Stimulated activated CD4-positive, alpha-beta T cell treated with anti-CD3 and anti-CD28 coated beads, Interleukin-4, amount 100 ng/mL, for 24 hours (primary cell): ENCODE measurements at places on chromosomes 4 and X.

- no peak for DNase-seq
These were observed 59.5 kb downstream of the RHOH start for GRCh38 chr4:40256329-40256728.

DNA sequence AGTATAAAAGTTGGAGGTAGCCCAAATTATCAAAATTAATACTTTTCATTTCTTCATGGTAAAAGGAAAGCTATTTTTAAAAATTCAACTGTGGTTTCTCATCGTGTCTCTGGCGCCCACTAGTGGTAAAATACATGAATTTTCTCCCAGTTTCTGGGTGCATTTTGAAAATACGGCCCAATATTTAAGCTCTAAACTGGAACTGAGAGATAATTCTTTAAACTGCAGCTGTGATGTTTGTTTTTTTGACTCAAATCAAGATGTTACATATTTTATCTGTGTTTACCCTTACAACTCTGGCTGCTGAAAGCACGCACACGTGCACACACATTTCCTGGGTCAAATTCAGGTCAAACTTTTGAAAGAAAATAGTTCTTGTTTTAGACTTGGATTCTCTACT, 123.9 kb upstream of the ACSL4 start:
- DNase-seq, result peak; percentile 4

DNA sequence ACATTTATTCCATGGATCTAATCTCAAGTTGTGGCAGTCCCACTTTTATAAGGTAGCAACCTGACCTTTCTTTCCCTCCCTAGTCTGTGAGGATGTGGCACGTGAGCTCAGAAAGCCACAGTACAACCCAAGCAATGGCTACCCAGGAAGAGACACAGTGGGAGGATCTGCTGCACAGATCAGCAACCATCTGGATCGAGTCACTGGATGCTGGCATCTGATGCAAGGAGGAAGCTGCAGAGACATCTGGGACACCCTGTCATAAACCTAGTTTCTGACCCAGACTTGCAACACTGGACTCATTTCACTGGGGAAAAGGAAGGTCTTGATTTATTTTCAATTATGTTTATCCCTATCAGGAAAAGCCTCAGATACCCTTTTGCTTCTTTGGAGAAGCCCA, 327.1 kb downstream of the PAPSS1 start:
- no peak for DNase-seq

GRCh38 chr4:72531768-72532290, 37.2 kb downstream of the ADAMTS3 start:
- DNase-seq, result no peak

- DNase-seq, result no peak
These were observed 238.4 kb upstream of the PSAPL1 start for GRCh38 chr4:7673121-7673520.

- no peak for DNase-seq
These were observed 42.5 kb upstream of the MXD4 start for GRCh38 chr4:2304321-2304876.

DNA sequence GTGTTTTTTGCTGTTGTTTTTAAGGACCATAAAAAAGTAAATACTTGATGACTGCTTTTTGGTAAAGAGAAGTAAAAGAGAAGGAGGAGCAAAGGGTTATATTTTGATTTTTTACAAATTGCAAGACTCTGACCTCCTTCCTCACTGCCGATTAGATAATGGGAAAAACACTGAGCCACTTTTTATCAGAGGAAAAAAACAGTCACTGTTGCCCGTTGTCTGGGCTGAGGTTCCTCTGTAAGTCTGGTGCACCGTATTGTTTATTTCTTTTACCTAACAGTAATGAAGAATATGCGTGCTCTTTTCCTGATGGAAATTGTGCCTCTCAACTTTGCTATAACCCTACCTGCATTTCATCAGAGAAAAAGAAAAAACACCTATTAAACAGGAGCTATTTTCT, 178.7 kb upstream of the EMCN start:
- no peak for DNase-seq

DNA sequence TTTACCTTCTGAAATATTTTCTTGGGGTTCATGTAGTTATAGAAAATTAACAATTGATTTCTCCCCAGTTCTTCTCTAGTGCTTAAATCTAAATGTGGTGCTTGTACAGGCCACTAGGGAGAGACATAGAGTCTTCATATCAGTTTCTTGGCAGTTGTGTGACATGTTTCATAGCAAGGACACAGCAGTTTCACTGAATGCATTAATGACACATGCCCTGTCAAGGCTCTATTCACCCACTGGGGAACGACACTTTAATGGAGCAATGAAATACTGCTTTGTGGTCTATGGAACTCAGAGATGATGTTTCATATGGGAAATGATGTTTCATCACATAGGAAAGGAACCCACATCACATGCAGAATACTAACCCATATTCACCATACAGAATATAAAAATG, 2.8 kb downstream of the VEGFC start:
- DNase-seq, result no peak
